Activated T-cell treated with anti-CD3 and anti-CD28 coated beads for 1 hour (primary cell): ENCODE measurements at places on chromosomes 1 and 21.

DNA sequence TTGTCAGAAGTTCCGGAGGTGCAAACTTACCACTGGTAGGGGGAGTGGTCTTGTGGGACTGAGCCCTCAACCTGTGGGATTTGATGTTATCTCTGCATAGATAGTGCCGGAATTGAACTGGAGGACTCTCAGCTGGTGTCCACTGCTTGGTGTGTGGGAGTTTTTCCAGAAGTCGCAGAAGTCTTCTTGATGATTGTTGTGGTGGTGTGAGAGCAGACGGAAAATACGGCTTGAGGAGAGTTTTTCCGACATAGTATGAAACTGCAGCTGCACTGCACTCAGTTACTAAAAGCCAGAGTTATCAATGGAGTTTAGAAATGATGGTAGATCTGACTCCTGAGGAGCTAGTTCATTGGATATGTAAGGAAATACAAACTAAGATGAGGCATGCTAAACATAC lies 14.9 kb downstream of the RGS5 start:
- DNase-seq, result no peak

GRCh38 chr1:40997096-40997495 lies 17.6 kb downstream of the CTPS1 start:
- DNase-seq, result no peak

DNA sequence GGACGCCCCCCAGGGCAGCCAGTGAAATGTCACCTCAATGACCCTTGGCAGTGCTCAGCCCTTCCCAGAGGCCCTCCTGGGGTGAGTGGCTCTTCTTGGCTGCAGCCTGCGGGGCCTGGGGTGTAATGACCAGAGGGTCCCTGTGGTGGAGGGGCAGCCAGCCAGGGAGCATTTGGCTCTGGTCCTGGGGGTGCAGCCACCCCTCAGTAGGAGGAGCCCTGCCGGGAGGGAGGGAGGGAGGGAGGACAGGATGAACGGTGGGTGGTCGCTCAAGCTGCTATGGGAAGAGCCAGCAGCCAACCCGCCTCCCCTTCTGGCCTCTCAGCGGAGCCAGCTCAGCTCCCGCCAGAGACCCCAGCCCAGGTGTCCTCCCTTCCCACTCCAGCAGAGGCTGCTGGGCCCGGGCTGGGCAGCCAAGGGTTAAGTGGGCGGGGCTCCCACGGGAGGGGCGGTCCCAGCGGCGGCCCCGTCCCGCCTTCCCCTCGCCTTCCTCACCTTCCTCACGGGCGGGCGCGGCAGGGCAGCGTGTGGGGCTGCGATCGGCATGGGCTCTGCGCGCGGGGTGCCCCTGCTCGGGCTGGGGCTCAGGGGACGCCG lies 9.0 kb upstream of the PLCH2 start:
- peak; percentile 13 for DNase-seq

- no peak for DNase-seq
These were observed 207.1 kb upstream of the DEPDC1 start for GRCh38 chr1:68703921-68704354.

DNA sequence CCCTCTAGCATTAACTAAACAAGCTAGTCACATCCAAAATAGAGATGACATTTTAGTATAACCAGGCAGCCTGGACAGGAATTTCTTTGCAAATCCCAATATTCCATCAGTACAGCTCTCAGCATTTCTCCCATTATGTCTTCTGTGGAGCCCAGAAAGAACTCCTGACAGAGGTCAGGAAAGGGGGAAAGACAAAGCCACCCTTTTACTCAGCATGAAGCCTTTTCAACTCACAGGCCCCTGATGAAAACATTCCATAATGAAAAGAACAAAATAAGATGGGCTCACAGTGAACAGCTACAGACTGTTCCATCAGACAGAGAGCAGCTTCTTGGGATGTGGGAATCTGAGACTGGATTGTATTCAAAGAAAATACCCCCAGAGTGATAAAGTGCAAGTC lies 80.6 kb downstream of the TEX35 start:
- DNase-seq, result no peak

- no peak for DNase-seq
These were observed 1.6 kb downstream of the NFIA start for GRCh38 chr1:61083807-61084440.

- no peak for DNase-seq
These were observed 99.8 kb downstream of the KIF14 start for GRCh38 chr1:200520735-200521134.

DNA sequence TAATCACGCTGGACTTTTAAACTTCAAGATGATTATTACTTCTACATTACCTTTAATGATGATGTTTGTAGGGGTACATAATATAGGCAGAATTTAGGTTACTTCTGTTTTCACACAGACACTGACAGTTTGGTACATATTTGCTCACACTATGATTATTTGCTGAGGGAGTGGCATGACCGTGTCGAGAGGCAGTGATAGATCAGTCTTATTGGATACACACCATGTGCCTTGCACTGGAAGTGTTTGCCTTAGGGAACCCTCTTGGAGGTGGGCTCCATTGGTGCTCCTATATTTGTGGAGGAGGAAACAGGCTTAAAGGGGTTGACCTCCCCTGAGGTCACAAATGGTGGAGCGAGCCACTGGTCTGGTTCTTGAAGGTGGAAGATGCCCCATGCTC lies 132.1 kb downstream of the PRDM2 start:
- no peak for DNase-seq

- DNase-seq, result no peak
These were observed 54.8 kb downstream of the KIF21B start for GRCh38 chr1:200968469-200969410.

- DNase-seq, result no peak
These were observed 20.6 kb downstream of the DDAH1 start for GRCh38 chr1:85444381-85444780.

GRCh38 chr1:155005076-155006011 lies 2.7 kb downstream of the ZBTB7B start:
- no peak for DNase-seq

DNA sequence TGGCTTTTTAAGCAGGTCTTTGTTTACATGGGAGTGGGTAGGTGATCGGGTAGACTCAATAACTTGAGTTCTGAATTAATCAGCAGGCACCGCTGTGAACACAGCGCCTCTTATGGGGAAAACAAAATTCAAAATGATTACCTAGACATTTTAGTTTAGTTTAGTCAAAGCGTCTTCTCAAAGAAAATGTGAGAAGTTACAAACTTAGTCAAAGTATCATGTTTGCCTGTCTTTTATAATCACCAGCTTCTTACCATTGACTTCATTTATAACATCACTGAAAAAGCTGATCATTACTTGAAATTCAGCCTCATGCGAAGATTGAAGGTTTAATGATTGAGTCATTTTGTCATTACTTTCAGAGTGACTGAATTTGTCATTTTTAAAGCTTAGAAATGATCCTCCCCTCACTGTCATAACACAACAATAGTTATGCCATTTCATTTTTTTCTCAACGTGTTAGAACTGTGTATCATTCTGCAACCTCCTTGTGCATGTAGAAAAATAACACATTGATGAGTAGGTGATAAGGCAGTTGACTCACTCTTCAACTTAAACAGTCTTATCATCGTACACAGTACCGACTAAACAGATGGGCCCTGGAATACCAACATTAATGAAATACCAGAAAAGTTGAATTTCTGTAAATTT lies 188.5 kb downstream of the NFIA start:
- DNase-seq, result no peak

DNA sequence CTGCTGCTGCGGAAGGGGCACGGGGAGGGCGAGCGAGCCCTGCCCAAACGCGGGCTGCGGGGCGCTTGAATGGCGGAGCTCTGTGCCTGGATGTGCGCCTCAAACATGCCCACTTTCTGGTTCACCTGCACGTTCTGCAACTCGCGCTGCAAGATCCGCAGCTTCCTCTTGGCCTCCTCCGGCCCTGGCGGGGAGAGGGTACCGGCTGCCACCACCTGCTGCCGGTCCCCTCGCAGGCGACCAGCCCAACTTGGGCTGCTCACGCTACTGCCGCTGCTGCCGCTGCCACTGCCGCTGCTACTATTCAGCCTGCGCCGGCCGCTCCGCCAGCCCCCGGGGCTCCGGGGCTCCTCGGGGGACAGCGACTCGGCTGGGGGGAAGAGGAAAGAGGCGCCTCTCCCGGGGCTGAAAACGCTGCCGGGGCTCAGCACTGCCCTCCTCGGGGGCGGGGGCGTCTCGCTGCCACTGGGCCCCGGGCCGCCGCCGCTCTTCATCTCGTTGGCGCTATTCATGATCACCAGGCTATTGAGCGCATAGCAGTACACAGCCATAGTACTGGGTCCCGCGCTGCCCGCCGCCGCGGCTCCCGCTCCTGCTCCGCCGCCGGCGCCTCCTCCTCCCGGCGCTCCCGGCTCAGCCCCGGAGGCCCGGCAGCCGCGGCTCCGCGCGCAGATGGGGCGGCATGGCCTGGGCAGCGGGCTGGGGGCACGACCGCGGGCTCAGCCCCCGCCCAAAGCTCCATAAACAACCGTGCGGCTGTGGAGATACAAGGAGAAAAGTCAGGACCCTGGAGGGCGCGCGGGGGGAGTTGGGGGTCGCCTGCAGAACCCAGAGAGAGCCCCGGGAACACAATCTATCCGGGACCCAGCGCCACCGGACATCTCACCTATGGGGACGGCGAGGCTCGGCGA lies 1.9 kb downstream of the ITPKB start:
- peak; percentile 40 for DNase-seq

DNA sequence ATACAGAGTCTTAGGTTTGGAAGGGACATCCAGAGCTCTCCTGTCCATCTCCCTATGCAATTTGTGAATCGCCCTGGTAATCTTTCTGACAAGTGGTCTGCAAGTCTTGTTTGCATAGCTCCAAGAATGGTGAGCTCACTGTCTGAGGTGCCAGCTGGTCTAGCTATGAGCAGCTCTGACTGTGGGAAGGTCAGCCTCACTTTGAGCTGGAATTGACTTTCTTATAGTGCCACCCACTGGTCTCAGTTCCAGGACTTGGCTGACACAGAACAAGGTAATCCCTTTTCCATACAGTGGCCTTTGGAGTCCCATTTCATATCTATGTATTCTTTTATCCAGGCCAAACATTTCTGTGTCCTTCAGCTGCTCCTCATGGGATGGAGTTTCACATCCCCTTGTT lies 95.6 kb upstream of the C8B start:
- DNase-seq, result no peak

DNA sequence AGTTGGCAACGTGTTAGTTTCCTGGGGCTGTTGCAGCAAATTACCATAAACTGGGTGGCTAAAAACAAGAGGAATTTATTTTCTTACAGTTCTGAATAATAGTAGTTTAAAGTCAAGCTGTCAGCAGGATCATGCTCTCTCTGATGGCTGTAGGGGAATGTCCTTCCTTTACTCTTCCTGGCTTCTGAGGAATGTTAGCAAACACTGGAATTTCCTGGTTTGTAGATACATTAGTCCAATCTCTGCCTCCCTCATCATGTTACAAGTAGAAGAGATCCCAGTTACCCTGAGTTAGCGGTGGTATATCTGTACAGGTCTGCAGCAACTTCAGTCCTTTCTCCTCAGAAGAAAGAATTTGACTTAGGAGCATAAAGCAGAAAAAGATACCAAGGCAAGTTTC lies 2249.1 kb downstream of the NCAM2 start:
- DNase-seq, result no peak

GRCh38 chr1:36093929-36094328 lies 5.2 kb downstream of the ADPRS start:
- DNase-seq, result no peak

DNA sequence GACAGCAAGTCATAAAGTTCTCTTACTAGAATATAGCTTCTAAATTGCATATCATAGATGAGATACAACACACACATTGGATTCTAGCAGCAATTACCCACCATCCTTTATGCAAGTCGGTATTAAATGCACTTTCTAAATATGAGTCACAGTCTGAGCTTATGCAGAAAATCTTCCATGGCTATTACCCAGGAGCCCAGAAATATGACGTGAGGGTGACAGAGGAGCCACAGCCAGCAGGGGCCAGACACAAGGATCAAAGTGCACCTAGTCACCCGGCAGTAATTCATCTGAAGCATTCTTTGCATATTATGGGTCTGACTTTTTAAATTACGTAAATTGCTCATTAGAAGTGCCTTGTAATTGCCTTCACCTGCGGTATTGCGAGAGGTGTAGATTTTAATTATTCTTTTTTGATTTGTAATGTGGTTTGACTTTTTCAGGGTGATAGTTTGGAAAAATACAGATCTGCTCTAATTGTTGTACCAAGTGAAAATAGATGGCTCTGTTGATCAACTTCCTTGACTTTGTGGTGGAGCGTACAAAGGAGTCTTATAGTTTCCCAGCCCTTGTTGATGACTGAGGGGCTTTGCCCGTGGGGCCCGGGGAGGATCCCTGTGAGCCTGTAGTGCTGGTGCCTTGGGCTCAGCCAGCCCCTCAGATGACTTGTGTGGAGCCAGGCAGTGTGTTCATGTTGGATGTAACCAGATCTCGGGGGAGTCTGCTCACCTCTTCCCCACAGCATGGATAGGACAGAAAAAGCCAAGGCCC lies 470.0 kb upstream of the VAMP3 start:
- DNase-seq, result no peak

DNA sequence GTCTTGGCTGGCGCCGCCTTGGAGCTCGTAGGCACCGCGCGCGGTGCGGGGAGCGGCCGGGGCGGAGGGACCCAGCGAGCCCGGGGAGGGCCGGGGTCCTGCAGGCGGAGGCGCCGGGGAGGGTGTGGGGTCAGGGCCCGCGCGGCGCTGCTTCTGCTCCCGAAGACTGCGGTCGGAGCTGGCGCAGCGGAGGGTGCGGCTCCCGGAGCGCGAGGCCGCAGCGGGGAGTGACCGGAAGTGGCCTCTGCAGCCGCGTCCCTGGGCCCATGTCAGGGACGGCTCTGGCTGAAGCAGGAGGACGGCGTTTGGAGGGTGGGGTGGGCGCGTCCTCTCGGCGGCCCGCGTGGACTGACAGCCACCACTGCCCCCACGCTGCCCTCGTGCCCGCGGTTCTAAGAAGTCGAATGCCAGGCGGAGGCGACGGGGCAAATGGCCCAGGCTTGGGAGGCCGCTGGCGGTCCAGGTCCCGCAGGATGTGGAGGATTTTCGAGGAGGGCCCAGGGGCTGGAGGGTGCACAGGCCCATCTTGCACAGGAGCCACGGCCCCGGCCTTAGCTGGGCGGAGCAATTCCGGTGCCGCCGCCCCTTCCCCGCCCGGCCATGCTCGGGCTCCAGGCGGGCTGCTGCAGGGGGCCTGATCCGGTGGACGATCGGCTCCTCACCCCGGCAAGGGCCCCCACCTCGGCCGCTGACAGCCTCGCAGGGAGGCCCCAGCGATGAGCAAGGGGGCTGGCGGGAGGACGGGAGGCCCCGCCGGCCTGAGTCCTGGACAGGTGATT lies 7.7 kb upstream of the ZNF669 start:
- DNase-seq, result no peak

- DNase-seq, result no peak
These were observed 15.2 kb downstream of the PPT1 start for GRCh38 chr1:40081871-40082270.
